Lower leg skin (tissue), 4 donors: ENCODE measurements at places on chromosomes 12 and 14. TPM values are rescaled to one million over a fixed set of nuclear protein-coding genes. Genes with fewer than 3 reads are reported as not detected.

Gene KRT78
- total RNA-seq = 172 TPM

GRCh38 chr14:91338379-91338778 is 79.2 kb downstream of the CCDC88C start:
- DNase-seq = no peak

Gene RNASE3
- not detected for total RNA-seq

DNA sequence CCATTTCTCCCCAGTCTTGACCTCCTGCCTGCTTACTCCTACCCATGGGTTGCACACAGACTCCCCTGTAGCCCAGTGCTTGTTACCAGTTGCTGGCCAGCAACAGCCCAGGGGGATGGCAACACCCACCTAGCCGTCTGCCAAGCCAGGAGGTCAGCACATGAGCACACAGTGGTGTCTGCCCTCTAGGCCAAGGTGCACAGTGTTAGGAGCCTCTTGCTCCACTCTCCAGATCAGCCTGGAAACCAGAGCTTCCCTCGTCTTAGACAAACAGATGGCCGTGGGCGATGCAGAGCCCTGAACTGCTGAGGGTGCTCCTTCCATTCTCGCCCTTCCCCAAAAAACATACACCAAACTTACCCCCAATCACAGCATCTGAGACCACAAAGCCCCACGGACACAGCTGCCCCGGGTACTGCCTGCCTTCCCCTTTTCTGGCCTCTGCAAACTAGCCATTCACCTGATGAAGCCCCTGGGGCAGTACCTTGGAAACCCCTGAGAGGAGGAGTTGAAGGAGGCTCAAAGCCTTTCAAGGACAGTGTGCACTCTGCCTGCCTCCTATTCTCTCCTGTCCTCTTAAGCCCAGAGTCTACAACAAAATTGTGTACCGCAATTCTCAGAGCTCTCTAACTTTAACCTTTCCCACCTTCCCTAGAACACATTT is 1.0 kb upstream of the GPD1 start:
- no peak for DNase-seq

DNA sequence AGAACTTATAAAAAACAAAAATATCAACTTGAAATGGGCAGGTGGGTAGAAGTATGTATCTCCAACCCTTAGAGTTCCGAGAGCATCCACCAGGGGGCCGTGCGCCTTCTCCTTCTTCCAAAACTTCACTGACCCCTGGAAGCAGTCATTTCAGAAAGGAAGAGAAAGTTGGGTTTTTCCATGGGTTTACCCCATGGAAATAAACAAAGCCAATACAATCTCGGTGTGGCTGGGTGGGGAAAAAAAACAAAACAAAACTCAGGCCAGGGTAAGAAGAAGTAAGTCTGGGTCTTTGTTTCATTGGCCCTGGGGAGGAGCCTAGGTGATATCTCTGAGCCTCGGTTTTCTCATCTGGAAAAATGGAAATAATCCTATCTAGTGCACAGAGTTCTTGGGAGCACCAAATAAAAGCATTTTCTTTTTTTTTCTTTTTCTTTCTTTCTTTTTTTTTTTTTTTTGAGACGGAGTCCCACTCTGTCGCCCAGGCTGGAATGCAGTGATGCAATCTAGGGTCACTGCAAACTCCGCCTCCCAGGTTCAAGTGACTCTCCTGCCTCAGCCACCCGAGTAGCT is 33.6 kb upstream of the HNF1A start:
- no peak for DNase-seq

- DNase-seq = no peak
These were observed 2.5 kb upstream of the UTP20 start for GRCh38 chr12:101277443-101277842.

GRCh38 chr12:130336723-130337487 is 782 bp upstream of the PIWIL1 start:
- DNase-seq = no peak

DNA sequence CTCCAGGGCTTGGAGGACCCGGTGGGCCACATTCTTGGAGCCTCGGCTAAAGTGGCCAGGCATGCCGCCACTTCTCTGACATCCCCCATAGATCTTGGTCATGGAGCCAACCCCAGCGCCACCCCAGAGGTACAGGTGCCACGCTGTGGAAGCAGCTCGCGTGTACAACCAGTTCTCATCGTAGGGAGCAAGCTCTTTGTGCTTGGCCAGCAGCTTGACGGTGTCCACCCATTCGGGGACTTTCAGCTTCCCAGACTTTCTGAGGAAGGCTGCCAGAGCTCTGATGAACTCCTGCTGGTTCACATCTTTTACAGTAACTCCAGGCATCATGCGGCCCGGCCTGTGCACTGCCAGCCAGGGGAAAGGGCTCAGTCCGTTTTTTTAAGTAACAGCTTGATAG is 29.3 kb upstream of the EAPP start:
- DNase-seq = no peak

Gene RERG
- 2.9 TPM for total RNA-seq
